ENCODE measurements at places on chromosomes 2 and 18. TPM values are rescaled to one million over a fixed set of nuclear protein-coding genes. Genes with fewer than 3 reads are reported as not detected.

DNA sequence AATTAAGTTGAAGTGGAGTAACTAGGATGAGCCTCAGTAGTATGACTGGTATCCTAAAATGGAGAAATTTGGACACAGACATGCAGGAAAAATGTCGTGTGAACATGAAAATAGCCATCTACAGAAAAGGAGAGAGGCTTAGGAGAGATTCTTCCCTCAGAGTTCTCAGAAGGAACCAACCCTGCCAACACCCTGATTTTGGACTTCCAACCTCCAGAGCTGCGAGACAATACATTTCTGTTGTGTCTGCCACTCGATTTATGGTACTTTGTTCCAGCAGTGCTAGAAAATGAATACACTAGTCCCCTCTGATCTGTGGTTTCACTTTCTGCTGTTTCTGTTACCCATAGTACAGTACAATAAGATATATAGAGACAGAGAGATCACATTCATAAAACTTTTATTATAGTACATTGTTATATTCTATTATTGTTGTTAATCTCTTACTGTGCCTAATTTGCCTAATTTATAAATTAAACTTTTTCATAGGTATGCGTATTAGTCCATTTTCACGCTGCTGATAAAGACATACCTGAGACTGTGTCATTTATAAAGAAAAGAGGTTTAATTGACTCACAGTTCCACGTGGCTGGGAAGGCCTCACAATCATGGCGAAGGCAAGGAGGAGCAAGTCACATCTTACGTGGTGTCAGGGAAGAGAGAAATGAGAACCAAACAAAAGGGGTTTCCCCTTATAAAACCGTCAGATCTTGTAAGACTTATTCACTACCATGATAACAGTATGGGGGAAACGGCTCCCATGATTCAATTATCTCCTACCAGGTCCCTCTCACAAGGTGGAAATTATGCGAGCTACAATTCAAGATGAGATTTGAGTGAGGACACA is 41.3 kb downstream of the PLEKHA3 start:
- H3K4me3 ChIP-seq: no peak overlapping the region
- H3K27me3 ChIP-seq: no peaks in the 10 kb centered on the region
- no peak for DNase-seq
- H3K4me1 ChIP-seq: no peaks in the 10 kb centered on the region
- H3K27ac ChIP-seq: no peak overlapping the region

POMC gene
- total RNA-seq: not detected

DNA sequence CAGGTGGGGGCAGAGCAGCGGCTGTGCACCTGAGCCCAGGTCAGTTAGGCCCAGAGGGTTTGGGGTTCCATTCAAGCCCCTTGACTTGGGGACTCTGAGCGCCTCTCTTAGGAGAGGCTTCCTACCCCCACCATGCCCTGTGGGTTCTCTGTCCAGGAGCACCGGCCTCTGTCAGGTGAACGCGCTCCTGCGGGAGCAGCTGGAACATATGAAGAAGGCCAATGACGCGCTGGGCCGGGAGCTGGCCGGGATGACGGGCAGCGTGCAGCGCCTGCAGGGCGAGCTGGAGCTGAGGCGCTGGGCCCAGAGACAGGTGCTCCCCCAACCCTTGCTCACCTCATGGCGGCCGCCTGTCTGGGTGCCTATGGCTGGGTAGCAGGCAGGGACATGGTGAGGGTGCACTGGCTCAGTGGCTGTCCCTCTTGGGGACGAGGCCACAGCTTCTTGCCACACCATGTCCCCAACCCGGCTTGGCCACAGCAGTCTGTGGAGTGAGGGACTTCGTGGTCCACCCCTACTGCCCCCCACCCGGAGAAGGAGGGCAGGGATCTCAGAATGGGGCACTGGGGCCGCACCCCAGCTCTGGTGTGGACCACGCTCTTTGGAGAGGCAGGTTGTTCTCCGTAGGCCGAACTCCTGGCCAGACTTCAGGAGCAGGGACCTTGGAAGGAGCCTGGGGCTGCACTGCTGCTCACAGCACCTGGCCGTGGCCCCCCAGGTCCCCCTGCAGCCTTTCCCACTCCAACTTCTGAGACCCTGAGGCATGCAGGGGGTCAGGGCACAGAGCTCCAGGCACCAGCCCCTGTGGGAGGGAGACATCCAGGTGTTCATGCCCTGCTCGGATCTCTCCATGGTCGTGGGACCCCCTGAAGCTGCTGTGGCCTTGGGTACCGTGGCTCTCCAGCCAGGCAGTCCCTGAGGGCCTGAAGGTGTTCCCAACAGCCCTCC is 19.7 kb downstream of the CROCC2 start:
- H3K36me3 ChIP-seq: no peaks in the 10 kb centered on the region
- H3K4me3 ChIP-seq: no peak overlapping the region
- H3K27me3 ChIP-seq: no peaks in the 10 kb centered on the region
- peaks cover 11% of the 10 kb centered on the region for H3K4me1 ChIP-seq
- no peak for DNase-seq

DNA sequence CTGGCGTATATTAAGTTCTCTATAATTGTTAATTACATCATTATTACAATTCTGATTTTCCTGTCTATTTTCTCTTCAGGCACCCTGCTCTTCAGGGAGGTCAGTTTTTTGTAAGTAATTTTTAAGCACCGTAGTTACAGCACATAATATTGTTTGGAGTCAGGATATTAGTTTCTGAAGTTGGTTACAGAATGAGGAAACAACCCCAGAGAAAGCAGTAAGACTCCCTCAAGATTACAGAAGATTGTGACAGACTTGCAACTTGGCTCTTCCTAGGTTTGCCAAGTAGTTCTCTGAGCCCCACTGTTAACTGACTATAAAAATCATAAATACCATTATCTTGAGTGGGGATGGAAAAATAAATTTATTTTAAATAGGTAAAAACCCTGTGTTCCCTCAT is 921 bp downstream of the RPE start:
- peak overlapping the region; percentile 84 for H3K4me3 ChIP-seq
- H3K27ac ChIP-seq: no peak overlapping the region
- peaks cover 10% of the 10 kb centered on the region for H3K36me3 ChIP-seq
- no peak for DNase-seq
- no peaks in the 10 kb centered on the region for H3K27me3 ChIP-seq

- H3K27me3 ChIP-seq: no peaks in the 10 kb centered on the region
- H3K27ac ChIP-seq: no peak overlapping the region
- H3K36me3 ChIP-seq: no peaks in the 10 kb centered on the region
- DNase-seq: no peak
- no peaks in the 10 kb centered on the region for H3K4me1 ChIP-seq
Measured at GRCh38 chr2:112163541-112163981, 25.4 kb downstream of the FBLN7 start.

NAB1 gene
- 23.6 TPM for total RNA-seq

DNA sequence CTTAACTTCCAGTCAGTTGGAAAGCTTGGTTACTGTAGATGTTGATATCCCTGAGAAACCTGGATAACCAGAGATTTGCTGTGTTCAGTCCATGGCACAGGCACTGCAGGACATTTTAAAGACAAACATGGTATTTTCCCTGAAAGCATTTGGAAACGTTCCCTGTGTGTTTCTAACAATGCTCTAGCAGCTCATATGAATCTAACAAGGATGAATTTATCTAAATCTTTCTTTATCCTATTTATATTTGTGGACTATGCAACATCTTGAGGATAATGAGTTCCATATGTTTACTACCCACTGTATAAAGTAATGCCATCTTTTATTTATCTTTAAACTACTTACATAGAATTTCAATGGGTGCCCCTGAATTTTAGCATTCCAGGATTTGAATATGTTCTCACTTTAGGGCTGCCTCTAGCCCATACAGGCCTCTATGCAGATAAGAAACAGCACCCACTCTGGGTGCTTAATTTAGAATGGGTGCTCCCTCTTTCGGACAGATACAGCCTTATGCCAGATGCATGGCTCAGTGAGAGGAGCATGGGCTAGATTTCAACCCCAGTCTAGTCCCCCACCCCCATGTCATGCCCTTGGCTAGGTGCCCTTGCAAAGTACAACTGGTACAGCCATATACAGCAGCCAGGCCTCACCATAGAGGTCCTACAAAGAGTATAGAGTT is 50.6 kb upstream of the NEMP2 start:
- no peak overlapping the region for H3K27ac ChIP-seq
- H3K36me3 ChIP-seq: no peaks in the 10 kb centered on the region
- DNase-seq: no peak
- no peak overlapping the region for H3K4me3 ChIP-seq
- H3K4me1 ChIP-seq: peaks cover 25% of the 10 kb centered on the region

All from PC-3 (cell line).